ENCODE measurements at places on chromosomes 4 and X.

DNA sequence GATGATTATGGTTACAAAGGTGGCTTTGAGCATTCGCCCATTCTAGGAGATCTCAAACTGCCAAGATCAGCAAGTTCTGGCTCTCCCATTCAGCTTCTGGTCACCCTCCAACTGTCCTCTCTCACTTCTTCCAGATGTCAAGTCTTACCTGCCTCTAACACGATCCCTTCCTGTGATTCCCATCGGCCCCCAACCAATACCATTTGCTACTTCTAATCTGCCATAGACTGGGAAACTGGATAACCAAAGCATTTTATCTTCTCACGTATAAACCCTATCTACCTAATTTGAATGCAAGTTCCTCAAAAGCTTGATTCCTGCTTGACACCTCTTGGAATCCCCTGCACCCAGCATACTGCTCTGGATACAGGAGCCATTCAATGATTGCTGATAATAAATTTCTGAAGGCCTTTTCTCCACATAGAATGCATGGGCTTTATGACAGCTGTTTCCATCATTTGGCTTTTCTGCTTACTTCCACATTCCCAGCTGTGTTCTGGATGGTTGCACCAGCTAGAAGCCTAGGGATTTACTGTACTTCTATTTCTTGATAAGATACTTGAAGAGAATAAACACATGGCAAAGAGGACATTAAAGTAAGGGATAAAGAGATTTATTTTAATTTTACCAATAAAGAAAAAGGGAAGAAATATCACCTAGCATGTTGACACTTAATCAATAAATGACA lies 9.6 kb downstream of the GPC4 start:
- no peak for DNase-seq

- DNase-seq = no peak
Observed at GRCh38 chr4:76801621-76802235, 96.2 kb downstream of the SOWAHB start.

DNA sequence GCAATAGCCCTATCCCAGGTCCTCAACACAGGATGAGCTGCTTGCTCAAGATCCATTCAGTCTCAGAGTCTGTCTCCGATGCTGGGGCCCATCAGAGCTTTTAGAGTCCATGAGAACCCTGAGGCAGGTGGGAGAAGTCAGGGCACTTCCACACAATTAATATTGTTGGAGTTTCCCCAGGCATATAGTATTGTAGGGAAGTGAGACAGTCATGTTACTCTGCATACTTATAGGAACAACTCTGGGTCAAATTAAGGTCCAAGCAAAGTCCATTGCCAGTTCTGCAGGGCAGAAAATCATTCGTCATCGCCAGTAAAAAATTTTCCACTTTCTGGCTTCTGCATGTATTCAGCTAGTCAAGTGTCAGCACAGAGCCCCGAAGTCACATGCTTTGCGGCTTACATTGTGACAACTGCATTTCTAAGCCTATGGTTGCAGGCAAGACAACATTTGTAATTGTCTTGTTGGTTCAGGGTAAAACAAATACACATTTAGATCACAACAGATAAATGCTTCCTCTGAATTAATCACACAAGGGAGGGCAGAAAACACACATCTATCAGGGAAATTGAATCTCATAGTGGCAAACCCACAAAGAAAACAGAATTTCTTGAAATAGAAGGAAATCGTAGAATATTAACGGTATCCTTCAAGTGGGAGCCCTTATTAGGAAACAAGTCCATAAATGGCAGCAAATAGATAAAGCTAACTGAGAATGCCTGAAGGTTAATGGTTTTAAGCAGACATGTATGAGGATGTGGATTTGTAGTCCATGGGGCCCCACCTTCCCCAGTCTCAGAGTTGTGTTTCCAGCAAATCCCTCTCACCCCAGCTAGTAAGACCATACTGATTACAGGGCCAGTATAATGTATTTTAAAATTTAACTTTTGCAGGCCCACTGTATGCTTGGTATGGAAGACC lies 412.1 kb upstream of the RASGEF1B start:
- DNase-seq = no peak

DNA sequence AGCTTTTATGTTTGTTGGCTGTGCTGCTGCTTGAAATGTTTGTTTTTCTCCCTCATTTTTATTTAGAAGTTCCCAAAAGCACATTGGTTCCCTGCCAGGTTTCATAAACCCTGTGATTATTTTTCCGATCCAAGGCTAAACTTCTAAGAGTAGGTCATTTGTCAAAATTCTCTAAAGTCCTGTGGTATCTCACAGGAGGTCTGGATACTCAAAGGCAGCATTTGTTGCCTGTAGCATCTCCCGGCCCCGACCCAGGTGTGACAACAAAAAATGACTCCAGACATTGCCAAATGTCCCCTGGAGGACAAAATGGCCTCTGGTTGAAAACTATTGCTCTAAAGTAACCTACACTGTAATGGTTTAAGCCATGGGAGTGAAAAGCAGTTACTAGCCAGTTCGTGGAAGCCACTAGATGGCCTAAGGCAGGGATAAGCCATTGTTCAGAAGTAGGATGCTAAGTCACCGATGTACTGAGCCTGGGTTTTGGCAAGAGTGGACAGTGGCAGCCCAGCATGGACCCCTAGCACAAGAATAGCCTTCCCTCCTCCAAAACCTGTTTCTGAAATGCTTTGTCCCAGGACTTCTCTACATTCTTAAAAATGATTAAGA lies 256.1 kb downstream of the THOC2 start:
- DNase-seq = no peak

- DNase-seq = no peak
Observed at GRCh38 chrX:18971506-18971905, 12.4 kb downstream of the PHKA2 start.

GRCh38 chrX:12142661-12143060 lies 4.4 kb downstream of the FRMPD4 start:
- no peak for DNase-seq

DNA sequence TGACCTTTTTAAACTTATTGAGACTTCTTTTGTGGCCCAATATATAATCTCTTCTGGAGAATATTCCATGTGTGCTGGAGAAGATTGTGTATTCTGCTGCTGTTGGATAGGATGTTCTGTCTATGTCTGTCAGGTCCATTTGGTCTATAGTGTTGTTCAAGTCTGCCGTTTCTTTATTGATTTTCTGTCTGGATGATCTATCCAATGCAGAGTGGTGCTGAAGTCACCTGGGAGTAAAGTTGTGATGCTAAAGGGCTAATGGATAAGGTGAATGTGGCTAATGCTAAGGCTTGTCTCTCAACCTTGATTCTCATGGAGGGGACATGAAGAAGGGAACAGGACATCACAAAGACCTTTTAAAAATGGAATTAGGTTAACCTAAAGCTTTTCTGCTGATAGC lies 72.0 kb upstream of the AP1S2 start:
- DNase-seq = no peak

DNA sequence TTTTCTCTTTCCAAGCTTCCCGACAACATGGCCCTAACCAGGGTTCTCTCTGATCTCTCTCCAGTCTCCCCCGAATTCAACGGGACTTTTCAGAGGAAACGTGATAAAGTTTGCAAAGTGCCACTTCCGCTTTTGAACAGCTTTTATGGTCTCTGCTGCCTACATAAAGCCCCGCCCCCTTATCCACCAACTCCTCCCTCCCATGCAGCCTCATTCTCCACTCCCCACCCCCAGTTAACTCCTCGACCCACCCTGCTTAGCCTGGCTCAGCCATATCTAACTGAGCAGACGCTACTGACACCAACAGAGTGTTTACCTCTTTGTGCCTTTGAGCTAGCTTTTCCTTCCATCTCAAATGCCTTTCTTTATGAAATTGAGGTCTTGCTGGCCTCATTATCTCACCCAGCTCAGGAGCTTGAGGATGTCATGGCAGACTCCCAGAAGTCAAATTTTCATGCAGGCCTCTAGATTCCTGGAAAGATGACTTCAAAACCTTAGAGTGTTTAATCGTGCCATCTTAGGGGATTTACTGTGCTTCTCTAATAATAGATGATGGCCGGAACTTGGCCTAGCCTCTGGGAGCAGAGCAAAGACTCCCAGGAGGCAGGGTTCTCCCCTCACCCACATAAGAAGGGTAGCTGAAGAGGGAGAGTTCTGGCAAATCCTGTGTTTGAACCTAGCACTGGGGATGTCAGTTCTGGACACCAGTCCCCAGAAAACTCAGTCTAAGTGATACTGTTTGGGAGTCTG lies 606.0 kb downstream of the BCOR start:
- peak; percentile 21 for DNase-seq
